Stimulated activated CD4-positive, alpha-beta T cell treated with anti-CD3 and anti-CD28 coated beads, TNF-alpha, amount 100 ng/mL, for 1 hour (primary cell): ENCODE measurements at places on chromosomes 5 and 9.

GRCh38 chr9:128921881-128922763 lies 1.3 kb downstream of the PHYHD1 start:
- DNase-seq: no peak

- DNase-seq: no peak
Observed at GRCh38 chr9:77582525-77582924, 65.6 kb downstream of the GNA14 start.

DNA sequence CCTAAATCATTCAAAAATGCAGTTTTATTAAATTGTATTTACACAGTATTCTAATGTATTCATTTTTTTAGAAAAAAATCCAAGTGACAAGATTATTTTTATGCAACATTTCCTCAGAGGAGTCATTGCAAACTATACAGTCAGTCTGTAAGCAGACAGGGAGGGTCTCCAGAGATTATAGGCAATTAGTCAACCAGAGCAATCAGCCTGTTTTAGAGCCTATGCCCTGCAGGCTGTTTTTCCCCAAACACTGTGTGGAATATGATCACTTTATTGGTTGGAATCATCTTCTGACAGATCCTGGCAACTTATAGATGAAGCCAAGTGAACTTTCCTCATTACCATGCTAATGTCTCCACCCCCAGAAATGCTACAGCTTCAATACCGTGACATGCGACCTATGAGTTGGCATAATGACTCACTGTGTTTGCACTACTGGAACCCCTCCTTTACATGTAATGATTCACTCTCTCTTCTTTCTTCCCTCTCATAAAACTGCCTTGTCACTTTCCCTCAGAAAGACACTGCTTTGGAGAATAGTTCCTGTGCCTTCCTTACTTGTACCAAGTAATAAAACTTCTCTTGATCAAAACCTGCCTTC lies 577.7 kb upstream of the FTMT start:
- DNase-seq: no peak

- DNase-seq: no peak
Observed at GRCh38 chr9:80651044-80651443, 1038.3 kb downstream of the TLE1 start.

DNA sequence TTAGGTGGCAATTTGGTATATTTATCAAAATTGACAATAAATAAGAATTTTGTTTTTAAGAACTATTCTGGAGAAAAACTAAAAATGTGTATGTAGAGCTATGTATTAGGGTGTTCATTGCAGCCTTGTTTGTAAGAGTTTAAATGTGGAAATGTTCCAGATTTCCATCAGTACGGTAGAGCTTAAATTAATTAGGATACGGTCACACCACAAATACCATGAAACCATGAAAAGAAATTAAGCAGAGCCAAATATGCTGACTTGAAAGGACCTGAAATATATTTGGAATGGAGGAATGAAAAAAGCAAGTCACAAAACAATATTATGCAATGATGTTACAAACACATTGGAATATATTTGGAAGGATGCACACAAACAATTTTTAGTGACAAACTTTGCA lies 64.6 kb downstream of the ACTBL2 start:
- DNase-seq: no peak

DNA sequence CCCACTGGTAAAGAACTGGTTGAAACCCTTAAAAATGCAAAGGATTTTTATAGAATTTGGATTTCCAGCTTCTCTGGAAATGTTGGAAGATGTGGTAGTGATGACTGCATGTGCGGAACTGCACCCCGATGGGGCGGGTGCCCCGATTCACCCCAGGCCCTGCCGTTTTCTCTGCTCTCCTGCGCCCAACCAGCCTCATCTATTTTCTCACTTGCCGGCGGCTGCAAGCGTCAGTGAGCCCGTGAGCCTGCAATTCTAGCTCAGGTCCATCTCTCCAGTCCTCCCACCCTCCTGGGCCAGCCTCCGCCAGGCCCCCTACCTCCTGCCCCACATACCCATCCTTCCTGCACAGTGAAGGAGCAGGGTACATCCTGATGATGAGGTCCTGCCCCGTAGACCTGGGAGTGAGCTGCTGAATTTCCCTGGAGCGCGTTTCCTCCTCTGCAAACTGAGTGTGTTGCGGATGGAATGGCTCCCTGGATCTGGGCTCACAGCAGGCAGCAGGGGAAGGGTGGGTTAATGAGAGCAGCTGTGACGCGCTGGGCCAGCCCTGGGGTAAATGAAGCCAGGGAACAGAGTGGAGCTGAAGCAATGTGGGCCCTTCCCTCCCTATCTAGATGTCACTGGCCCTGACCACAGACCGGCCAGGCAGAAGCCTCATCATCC lies 45.9 kb upstream of the PHYKPL start:
- no peak for DNase-seq

DNA sequence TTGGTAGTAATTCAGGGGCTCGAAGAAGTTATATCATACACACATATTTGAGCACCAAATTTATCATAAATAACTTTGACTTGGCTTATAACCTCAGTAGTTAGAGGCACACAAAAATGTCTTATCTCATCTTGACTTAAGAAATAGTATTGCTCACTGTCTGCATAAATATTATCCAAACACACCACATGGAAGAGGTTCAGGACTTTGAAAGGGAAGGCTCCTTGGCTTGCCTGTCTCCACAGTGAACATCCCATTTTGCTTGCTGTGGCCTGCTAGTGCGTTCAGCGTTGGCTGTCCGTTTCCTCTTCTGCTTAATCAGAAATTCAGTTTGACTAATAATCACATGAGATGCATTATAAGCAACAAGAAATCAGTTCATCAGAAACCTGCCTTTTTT lies 13.9 kb downstream of the GRXCR2 start:
- no peak for DNase-seq

- no peak for DNase-seq
Observed at GRCh38 chr9:109816490-109816889, 36.5 kb downstream of the PALM2AKAP2 start.
